ENCODE measurements at places on chromosomes 3 and 15. TPM values are rescaled to one million over a fixed set of nuclear protein-coding genes. Genes with fewer than 3 reads are reported as not detected.

Gene ATP13A5
- not detected for total RNA-seq

Gene DCP1A
- total RNA-seq = 21.0 TPM

Gene UBA7
- 102 TPM for total RNA-seq

Gene ZPLD1
- total RNA-seq = 1.2 TPM

Gene CD80
- total RNA-seq = 1.2 TPM

Gene SLC28A2
- total RNA-seq = not detected

Gene IL1RAP
- total RNA-seq = 10.0 TPM

Gene TMCO5A
- total RNA-seq = not detected

Gene CA12
- total RNA-seq = 237 TPM

Gene OIP5
- total RNA-seq = 0.94 TPM

Gene NIT2
- total RNA-seq = 57.5 TPM

Gene PLA1A
- total RNA-seq = 6.7 TPM

Gene TUBGCP5
- total RNA-seq = 19.1 TPM

Gene C3orf20
- total RNA-seq = 0.16 TPM

Gene PYDC2
- total RNA-seq = not detected

Gene SOX14
- not detected for total RNA-seq

Gene SLC12A1
- total RNA-seq = 201 TPM

Gene XCR1
- total RNA-seq = 1.4 TPM

Gene CNTN6
- 0.25 TPM for total RNA-seq

Gene SPRED1
- total RNA-seq = 36.2 TPM

Gene PRKAR2A
- total RNA-seq = 49.9 TPM

Gene TNFSF10
- total RNA-seq = 277 TPM

Gene ARGFX
- not detected for total RNA-seq

Gene RAB11A
- total RNA-seq = 249 TPM

Gene FAM174B
- total RNA-seq = 13.8 TPM

Gene KLHL40
- not detected for total RNA-seq
